ENCODE measurements at places on chromosomes 16 and 17.
A peak's percentile ranks its signal among the peaks of the same experiment; 100 is the strongest.

GRCh38 chr17:38727736-38728135, 2.4 kb upstream of the CISD3 start:
- no peak for DNase-seq

- DNase-seq, result no peak
Measured at GRCh38 chr17:20702692-20703091, 123.2 kb downstream of the CDRT15L2 start.

DNA sequence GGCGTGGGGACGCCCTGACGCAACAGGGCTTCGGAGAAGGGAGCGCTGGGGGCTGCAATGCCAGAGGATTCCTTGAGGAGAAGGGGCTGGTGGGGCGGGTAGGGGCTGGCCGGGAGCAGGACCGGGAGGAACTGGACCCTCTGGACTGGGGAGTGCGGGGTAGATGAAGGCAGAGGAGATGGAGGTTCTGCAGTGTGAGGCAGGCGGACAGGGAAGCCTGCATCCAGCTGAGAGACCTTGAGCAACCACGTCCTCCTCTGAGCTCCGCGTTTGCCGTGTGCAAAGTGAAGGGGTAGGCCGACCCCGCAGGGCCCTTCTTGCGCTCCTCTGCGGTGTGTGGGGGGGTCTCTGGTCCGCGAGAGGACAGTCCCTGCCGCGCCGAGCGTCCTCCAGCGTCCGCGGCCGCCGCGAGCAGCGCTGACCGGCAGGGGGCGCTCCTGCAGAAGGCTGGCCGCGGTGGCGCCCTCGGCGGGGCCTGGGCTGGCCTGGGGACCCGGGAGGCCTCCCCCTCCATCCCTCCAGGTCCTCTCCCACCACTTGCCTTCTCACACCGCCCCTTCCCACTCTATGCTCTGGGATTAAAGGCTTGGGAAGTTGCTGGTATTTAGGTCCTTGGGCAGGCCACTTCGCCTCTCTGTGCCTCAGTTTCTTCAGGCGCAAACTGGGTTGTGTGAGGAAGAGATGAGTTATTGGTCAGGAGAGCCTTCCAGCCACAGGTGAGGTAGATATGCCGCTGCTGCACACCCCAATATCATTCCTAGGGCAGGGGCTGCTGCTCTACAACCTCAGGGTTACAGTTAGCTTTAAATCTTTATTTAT, 9.6 kb upstream of the WNT9B start:
- DNase-seq, result no peak

DNA sequence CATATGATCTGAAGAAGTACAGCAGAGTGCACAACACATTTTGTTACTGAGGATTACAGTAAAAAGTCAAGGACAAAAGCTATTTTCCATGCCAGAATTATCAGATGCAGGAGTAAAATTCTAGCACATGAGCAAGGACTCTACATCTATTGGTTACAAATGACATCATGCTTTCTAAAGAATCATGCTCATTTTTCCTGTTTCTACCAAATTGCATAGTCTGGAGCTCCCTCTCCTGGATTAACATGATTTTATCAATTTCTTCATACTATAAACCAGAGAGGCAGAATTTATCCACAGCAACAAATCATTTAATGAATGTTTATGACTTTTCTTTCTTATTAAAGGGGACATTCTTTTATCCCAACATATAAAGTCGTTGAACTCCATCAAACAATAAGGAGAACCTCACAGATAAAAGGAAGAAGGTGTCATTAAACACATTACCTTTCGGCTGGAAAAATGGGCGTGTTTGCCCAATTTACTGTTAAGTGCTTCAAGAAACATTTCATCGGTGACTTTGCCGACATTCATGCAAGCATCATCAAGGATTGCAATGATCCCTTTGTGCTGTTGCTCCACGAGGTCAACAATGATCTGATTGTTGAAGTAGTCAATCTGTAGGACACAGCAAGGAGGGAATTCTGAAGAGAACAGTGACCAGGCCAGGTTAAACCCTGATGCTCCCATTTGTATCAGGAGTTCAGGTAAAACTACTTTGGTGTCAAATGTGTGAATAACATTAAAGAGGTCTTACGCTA, 121.7 kb downstream of the MYO1D start:
- DNase-seq, result no peak

GRCh38 chr16:82560805-82561325, 65.9 kb upstream of the CDH13 start:
- no peak for DNase-seq

- no peak for DNase-seq
Measured at GRCh38 chr16:87412371-87412995, 20.3 kb downstream of the MAP1LC3B start.

GRCh38 chr16:53769787-53770186, 65.8 kb downstream of the FTO start:
- no peak for DNase-seq

GRCh38 chr16:67236563-67237395, 9.8 kb downstream of the TMEM208 start:
- DNase-seq, result peak; percentile 52

DNA sequence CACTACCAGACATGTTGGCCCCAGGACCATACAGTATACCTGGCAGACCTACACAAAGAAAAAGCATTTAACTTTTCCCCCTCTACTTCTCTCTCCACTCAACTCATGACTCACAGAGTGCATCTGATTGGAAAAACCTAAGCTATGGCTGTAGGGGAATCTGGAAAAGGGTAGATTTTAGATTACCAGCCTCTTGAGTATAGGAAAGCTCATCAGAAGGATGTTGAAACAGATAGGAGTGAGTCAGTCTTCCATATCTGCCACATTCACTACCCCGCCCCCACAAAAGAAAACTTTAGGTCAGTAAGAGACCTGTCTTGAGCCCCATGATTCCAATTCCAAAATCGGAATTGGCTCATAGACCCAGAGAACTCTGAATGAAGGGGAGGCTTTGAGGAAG, 12.3 kb downstream of the KRT9 start:
- no peak for DNase-seq

DNA sequence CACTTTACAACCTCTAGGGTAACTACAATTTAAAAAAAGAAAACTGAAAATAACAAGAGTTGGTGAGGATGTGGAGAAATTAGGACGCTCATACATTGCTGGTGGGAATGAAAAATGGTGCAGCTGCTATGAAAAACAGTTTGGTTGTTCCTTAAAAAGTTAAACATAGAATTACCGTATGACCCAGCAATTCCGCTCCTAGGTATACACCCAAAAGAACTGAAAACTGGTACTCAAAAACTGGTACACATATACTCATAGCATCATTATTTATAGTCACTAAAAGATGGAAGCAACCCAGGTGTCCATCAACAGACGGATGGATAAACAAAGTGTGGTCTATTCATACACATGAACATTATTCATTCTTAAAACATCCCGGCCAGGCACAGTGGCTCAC, 42.9 kb upstream of the DNAH17 start:
- DNase-seq, result no peak

GRCh38 chr17:16974569-16975276, 2.8 kb upstream of the TNFRSF13B start:
- no peak for DNase-seq

- DNase-seq, result no peak
Measured at GRCh38 chr16:53091466-53092211, 36.8 kb downstream of the CHD9 start.

DNA sequence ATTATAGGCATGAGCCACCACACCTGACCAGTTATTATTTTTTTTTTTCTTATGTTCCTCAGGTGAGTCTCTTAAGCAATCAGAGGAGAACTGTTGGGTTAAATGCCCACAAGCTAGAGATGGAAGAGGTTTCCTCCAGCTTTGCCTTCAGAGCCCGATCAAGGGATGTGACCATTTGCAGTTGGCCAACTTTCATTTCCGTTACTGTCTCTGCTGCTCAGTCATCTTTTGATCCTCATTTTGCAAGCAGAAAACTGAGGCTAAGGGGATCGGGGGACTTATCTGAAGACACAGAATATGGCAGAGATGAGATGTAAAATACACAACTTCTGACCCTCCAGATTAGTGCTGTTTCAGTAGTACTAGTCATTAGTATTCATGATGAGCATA, 188.8 kb downstream of the RAB11FIP4 start:
- DNase-seq, result no peak

GRCh38 chr16:89616623-89617022, 3.2 kb downstream of the DPEP1 start:
- DNase-seq, result no peak

DNA sequence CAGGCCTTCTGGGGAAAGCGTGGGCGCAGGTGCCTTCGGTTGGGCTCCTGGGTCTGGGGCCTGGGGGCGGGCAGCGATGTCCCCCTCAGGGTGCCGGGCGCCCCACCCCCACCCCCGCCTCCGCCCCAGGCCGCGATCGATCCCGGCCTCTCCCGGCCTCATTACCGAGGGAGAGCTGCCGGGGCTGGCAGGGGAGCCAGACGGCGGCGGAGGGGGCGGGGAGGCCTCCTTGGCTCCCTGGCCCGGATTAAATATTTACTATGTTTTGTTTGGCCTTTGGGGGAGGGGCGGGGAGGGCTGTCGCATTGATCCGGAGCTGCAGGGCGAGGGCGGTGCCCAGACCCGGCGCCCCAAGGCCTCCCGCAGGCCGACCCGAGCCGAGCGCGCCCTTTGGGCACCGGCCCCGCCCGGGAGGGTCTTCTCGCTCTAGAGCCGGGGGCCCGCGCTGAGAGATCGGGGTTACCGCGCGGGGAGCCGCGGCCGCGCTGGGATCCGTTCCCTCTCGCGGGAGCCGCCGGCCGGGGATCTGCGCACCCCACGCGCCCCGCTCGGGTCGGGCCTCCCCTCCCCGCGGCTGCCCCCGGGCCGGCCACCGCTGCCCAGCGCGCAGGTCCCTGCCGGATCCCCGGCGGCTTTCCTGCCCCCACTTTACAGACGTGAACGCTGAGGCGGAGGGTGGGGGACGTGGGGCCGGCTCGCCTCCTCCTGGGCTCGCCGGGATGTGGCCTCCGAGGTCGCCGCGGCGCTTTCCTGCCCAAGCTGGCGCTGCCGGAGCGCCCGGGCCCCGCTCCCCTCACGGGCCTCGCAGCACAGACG, 27.0 kb downstream of the RTN4RL1 start:
- DNase-seq, result no peak

- DNase-seq, result no peak
Measured at GRCh38 chr16:29698484-29699323, 19.7 kb downstream of the QPRT start.
